Psoas muscle (tissue), 8 donors: ENCODE measurements at places on chromosomes 12 and 14. TPM values are rescaled to one million over a fixed set of nuclear protein-coding genes. Genes with fewer than 3 reads are reported as not detected.

DNA sequence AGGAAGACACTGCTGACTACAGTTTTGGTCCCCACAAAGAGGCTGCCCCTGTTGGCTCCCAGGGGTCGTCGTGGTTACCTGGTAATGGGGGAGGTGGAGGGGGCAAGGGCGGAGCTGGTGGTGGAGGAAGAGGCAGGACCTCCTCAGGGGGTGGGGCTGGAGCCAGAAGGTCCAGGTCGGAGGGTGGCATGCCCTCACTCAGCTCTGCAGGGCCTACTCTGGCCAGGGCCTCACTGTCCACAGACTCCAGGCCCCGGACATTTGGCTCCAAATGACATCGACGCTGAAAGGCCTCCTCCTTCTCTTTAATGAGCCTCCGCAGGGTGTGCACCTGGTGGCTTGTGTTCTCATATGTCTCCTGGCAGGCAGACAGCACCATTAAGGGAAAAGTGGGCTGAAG, 28.5 kb downstream of the PRPF40B start:
- H3K4me3 ChIP-seq: no peak overlapping the region
- peaks cover 52% of the 10 kb centered on the region for H3K36me3 ChIP-seq
- no peaks in the 10 kb centered on the region for H3K27me3 ChIP-seq
- H3K4me1 ChIP-seq: no peaks in the 10 kb centered on the region

- DNase-seq: no peak
- no peaks in the 10 kb centered on the region for H3K27me3 ChIP-seq
- no peak overlapping the region for H3K27ac ChIP-seq
- H3K4me3 ChIP-seq: no peak overlapping the region
- peaks cover 21% of the 10 kb centered on the region for H3K4me1 ChIP-seq
Measured at GRCh38 chr12:3227076-3227975, 150.1 kb downstream of the TSPAN9 start.

The CMKLR1 gene
- 4.7 TPM for total RNA-seq

DNA sequence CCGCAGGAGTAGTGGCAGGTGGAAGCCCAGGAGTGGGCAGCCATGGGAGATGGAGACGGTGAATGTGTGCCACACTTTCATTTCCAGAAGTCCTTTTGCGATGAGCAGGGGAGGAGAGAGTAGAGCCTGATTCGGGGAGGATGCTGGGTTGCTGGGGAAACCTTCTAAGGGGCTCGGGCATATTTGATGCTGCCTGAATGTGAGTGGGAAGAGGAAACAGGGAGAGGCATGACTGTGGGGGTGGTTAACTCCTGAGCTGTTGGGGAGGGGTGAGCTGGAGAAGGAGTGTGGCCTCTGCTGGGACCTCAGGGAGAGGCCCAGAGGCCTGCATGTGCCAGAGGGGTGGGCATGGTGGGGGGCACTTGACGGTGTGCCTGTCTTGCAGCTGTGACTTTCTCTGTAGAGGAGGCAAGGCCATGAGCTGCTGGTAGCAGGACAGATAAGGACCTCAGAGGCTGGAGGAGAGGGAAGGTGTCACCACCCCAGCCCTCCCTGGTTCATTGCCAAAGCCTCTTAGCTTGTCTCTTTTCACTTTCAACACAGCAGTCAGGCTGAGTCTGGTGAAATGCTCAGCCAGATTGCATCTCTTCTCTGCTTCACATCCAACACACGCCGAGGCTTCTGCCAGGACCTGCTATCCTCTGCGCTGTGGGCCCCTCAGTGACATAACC, 11.4 kb downstream of the GLT1D1 start:
- H3K4me1 ChIP-seq: no peaks in the 10 kb centered on the region
- DNase-seq: no peak
- H3K4me3 ChIP-seq: no peak overlapping the region
- H3K36me3 ChIP-seq: no peaks in the 10 kb centered on the region
- H3K27ac ChIP-seq: no peak overlapping the region

DNA sequence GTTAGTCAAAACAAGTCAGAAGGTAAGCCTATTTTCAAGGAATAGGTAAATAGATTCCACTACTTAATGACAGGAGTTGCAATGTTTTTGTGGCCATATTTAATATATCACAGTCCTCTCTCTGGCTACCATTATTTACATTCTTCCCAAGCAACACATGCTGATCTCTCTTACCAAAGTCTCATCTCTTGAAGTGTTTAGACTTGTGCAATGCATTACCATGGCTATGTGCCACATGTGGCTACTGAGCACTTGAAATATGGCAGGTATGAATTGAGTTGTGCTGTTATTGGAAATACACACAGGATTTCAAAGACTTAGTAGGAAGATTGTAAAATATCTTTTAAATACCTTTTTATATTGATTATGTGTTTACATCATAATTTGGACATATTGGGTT, 262.4 kb upstream of the PDE3A start:
- no peak overlapping the region for H3K27ac ChIP-seq
- no peaks in the 10 kb centered on the region for H3K27me3 ChIP-seq
- no peak for DNase-seq
- H3K36me3 ChIP-seq: no peaks in the 10 kb centered on the region
- peaks cover 8% of the 10 kb centered on the region for H3K4me1 ChIP-seq

GRCh38 chr14:34252227-34252626, 209.8 kb downstream of the SPTSSA start:
- H3K4me1 ChIP-seq: peaks cover 10% of the 10 kb centered on the region
- H3K27ac ChIP-seq: peak overlapping the region; percentile 38
- H3K36me3 ChIP-seq: no peaks in the 10 kb centered on the region
- H3K4me3 ChIP-seq: no peak overlapping the region

- DNase-seq: no peak
- H3K4me3 ChIP-seq: no peak overlapping the region
- H3K27me3 ChIP-seq: peaks cover 6% of the 10 kb centered on the region
- no peaks in the 10 kb centered on the region for H3K4me1 ChIP-seq
- H3K36me3 ChIP-seq: no peaks in the 10 kb centered on the region
Measured at GRCh38 chr12:119838826-119839600, 38.1 kb downstream of the CIT start.

DNA sequence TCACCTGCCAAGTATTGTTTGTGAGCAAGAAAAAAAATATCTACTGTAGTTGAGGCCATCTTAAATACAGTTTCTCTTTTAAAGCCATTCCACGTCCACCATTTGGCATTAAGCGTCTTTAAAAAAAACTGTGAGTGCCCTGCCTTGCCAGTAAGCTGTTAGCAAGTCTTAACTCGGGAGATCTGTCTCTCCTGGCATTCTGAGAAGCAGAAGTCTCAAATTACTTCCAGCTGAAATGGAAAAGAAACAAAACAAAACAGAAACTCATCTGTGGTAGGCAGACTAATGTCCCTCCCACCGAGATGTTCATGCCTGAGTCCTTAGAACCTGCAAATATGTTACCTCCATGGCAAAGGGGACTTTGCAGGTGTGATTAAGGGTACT, 126.2 kb downstream of the CRADD start:
- no peak for DNase-seq
- H3K4me1 ChIP-seq: peaks cover 40% of the 10 kb centered on the region
- H3K27ac ChIP-seq: peak overlapping the region; percentile 80
- no peaks in the 10 kb centered on the region for H3K27me3 ChIP-seq
- H3K4me3 ChIP-seq: peak overlapping the region; percentile 43
- no peaks in the 10 kb centered on the region for H3K36me3 ChIP-seq

GRCh38 chr14:88248606-88249005, 74.5 kb downstream of the KCNK10 start:
- no peaks in the 10 kb centered on the region for H3K4me1 ChIP-seq
- H3K27me3 ChIP-seq: no peaks in the 10 kb centered on the region
- DNase-seq: no peak
- no peak overlapping the region for H3K27ac ChIP-seq
- no peak overlapping the region for H3K4me3 ChIP-seq

The SLC35F4 gene
- not detected for total RNA-seq

DNA sequence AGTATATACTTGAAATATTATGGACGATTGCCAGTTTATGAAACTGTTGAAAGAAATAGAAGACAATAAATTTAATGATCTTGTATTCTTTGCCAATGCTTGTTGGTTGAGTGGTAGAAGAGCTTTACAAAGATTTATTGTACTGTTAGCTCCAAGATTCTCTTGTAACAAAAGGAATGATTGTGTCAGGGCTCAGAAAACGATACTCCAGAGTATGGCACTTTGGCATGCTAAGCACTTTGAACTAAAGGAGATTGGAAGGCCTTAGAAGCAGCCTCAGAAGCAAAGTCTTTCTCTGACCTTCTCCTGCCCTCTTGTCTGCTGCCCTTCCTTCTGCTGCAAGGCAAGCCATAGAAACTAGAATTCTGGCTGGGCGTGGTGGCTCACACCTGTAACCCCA, 4.2 kb upstream of the NGDN start:
- H3K36me3 ChIP-seq: no peaks in the 10 kb centered on the region
- H3K4me1 ChIP-seq: peaks cover 2% of the 10 kb centered on the region
- DNase-seq: no peak

DNA sequence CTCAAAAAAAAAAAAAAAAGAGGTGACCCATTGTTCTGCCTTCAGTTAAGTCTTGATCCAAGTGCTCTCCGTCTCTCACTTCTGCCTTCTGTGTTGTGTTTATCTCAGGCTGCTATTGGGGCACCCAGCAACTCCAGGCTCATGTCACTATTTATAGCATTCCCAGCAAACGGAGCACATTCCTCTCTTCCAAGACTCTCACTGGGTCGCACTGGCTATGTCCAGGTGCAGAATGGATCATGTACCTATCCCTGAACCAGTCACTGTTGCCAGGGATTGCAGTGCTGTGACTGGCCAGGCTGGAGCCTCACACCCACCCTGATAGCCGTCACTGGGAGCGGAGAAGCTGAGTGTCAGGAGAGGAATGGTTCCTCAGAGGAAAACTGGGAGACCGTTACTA, 31.2 kb downstream of the RHOF start:
- H3K4me3 ChIP-seq: no peak overlapping the region
- no peak for DNase-seq
- H3K4me1 ChIP-seq: peaks cover 28% of the 10 kb centered on the region
- H3K36me3 ChIP-seq: peaks cover 20% of the 10 kb centered on the region
- H3K27ac ChIP-seq: peak overlapping the region; percentile 72
- H3K27me3 ChIP-seq: no peaks in the 10 kb centered on the region

- DNase-seq: peak; percentile 27
- no peaks in the 10 kb centered on the region for H3K27me3 ChIP-seq
- H3K36me3 ChIP-seq: no peaks in the 10 kb centered on the region
- H3K4me1 ChIP-seq: no peaks in the 10 kb centered on the region
Measured at GRCh38 chr14:49982501-49982951, 89.6 kb downstream of the ARF6 start.

The SSPN gene
- 45.4 TPM for total RNA-seq

GRCh38 chr12:47636908-47637780, 68.7 kb downstream of the RPAP3 start:
- DNase-seq: no peak
- H3K27ac ChIP-seq: no peak overlapping the region
- H3K36me3 ChIP-seq: no peaks in the 10 kb centered on the region
- no peaks in the 10 kb centered on the region for H3K27me3 ChIP-seq
- no peaks in the 10 kb centered on the region for H3K4me1 ChIP-seq

DNA sequence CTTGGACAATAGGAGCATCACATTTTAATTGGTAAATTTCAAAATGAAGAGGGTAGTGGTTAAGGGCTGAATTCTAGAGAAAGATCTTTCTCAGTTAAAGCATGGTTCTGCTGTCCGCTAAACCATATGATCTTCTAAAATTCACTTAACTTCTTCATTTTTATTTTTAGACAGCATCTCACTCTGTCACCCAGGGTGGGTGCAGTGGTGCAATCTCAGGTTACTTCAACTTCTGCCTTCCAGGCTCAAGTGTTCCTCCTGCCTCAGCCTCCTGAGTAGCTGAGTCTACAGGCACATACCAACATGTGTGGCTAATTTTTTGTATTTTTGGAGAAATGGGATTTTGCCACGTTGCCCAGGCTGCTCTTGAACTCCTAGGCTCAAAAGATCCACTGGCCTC, 226.7 kb upstream of the ABCD2 start:
- H3K27me3 ChIP-seq: no peaks in the 10 kb centered on the region
- no peak overlapping the region for H3K4me3 ChIP-seq
- DNase-seq: no peak
- H3K4me1 ChIP-seq: no peaks in the 10 kb centered on the region
- no peaks in the 10 kb centered on the region for H3K36me3 ChIP-seq

The EMP1 gene
- total RNA-seq: 49.8 TPM

The CLEC4C gene
- total RNA-seq: not detected

GRCh38 chr12:54220092-54220557, 31.3 kb upstream of the SMUG1 start:
- no peak overlapping the region for H3K4me3 ChIP-seq
- H3K36me3 ChIP-seq: no peaks in the 10 kb centered on the region
- no peak overlapping the region for H3K27ac ChIP-seq
- H3K27me3 ChIP-seq: peaks cover 5% of the 10 kb centered on the region

The PLCZ1 gene
- total RNA-seq: not detected

DNA sequence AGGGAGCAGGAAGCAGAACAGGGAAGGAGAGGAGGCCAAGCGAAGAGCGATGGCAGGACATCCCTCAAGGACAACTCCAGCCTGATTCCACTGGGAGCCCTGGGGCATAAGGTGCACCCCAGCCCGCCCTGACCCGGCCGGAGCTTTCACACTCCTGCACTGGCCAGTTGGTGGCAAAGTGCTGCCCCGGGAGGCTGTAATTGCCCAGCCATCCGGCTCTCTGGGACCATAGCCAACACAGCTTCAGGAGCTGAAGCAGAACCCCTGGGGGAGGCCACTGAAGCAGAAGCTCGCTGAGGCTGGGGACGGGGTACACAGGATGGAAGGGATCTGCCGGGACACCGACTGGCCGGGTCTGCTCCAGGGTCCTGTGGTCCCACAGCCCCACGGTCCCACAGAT, 41.9 kb upstream of the BEGAIN start:
- H3K4me3 ChIP-seq: no peak overlapping the region
- H3K27ac ChIP-seq: no peak overlapping the region
- no peak for DNase-seq
- H3K27me3 ChIP-seq: no peaks in the 10 kb centered on the region
- no peaks in the 10 kb centered on the region for H3K4me1 ChIP-seq
- H3K36me3 ChIP-seq: no peaks in the 10 kb centered on the region

DNA sequence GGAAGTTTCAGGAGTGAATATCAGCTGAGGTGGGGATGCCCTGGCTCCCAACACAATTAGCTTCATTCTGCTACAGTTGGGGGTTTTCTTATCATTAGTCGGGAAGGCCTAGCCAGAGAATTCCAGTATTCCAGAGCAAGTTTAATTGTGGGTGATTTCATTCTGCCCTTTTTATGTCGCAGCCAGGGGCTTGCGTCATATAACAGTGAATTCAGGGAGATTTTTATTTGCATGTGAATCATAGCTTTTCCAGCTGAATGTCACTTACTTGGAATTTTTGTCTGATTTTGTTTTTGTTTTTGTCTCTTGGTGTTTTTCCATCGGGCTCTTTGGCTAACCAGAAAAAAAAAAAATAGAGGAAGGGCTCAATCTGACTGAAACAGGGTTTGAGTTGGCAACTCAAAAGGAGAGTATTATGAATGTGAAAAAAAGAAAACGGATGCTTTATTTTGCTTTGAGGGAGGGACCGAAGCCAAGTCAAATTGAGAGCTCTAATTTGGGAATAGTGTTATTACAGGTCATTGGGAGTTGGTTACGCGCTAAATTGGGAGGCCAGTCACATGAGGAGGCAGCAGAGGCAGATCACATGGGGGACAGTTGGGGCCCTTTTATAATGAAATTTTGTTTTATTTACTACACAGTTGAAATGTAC, 119.4 kb downstream of the SAMD4A start:
- peaks cover 49% of the 10 kb centered on the region for H3K4me1 ChIP-seq
- no peaks in the 10 kb centered on the region for H3K36me3 ChIP-seq
- peak; percentile 46 for DNase-seq
- H3K27me3 ChIP-seq: no peaks in the 10 kb centered on the region
- H3K27ac ChIP-seq: peak overlapping the region; percentile 88

The ZDHHC22 gene
- total RNA-seq: not detected
